ENCODE measurements at places on chromosomes 2 and 18. TPM values are rescaled to one million over a fixed set of nuclear protein-coding genes. Genes with fewer than 3 reads are reported as not detected.

REG1B gene
- total RNA-seq, result not detected

TUBB8B gene
- not detected for total RNA-seq

ASPRV1 gene
- total RNA-seq, result 1.1 TPM

GGCX gene
- 38.8 TPM for total RNA-seq

BIN1 gene
- 119 TPM for total RNA-seq

- DNase-seq, result no peak
Measured at GRCh38 chr18:50527636-50528307, 32.1 kb upstream of the MAPK4 start.

DNA sequence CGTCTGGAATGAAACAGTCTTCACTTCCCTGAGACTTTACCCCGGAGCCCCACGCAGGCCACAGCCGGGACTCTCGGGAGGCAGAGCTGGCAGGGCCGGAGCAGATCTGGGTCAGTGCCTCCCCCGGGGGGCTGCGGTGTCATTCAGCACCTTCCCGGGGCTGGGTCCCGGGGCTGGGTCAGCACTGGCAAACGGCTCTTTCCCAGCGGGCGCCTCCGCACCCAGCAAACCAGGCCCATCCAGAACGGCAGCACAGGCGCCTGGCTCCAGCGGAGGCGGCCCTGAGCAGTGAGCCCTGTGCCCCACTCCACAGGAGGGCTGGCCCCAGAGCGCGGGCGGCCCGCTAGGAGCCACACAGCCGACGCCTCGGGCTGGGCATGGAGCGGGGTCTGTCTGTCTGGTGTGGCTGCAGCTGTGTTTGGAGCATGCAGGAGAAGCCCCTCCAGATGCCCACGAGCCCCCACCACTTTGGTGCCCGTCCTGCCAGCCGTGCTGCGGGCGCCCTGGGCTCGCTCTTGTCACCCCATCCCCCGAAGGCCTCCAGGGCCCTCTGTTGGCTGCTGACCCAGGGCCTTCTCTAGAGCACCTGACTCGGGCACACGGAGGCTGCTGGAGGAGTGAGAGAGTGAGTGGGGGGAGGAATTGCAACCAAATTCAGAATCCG lies 132.1 kb upstream of the CTDP1 start:
- no peak for DNase-seq

DNA sequence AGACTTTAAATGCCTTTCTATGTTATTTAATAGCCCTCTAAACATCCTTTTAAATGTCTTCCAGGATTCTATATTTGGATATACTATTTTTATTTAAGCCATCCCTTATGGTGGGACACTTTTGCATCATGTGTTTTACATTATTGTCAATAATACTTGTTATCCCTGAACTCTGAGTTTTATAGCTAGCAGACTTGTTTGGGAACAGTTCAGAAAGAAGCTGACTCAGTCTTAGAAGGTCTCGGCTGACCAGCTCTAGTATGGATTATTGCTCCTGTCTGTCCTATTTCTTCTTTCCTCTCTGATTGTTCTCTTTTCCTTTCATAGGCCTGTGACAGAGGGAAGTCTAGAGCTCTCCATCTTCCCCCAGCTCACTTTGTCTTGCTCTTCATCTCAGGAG lies 77.3 kb upstream of the CXCR4 start:
- DNase-seq, result no peak

DNA sequence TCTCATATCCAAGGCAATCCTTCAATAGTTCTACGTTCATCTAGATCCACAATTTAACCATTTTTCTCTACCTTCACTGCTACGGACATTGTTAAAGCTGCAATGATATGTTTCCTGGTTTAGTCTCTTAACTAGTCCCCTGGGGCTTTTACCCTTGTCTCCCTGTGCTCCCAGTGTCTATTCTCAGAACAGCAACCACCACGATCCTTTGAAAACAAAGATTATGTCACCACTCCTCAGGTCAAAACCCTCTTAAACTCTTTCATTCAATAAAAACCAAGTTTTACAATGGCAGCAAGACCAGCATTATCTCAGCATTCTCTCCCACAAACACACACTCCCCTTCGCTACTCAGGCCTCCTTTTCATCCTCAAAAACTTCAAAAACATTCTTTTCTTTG lies 298.2 kb upstream of the CHST9 start:
- no peak for DNase-seq

DNA sequence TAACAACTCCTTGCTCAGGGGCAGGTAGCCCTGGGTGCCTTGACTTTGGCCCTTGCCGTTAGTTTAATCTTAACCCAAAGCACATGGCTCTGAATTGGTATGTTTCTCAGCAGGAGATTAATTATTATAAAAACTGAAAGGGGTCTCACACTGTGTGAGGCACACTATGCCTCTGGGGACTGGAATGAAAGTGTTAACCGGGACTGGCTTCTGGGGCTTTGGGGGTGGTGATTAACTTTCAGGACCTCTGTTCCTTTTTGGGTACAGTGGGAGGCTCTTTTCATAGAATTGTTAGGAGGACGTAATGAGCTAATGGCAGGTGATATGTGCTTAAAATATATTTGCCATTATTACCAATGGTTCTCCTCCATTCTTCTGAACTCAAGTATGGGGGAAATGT lies 5.1 kb downstream of the MERTK start:
- DNase-seq, result no peak

- DNase-seq, result no peak
Measured at GRCh38 chr18:75607701-75608100, 180.2 kb upstream of the SMIM21 start.

DNA sequence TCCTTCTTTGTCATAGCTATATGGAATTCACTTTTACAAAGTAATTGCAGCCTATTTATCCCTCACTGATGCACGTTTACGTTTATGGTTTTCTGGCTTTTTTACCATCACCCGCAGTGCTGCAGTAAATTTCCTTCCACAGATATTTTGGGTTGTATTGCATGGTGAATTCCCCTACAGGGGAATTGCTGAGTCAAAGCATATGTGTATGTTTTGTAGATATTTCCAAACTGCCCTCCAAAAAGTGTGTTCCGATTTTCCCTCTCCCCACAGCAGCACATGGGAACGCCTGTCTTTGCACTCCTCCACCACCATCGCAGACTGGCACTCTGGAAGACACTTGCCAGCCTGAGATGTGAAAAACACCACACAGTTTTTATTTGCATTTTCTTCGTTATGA lies 80.6 kb upstream of the UXS1 start:
- no peak for DNase-seq

GRCh38 chr2:196489371-196489770 lies 150.1 kb upstream of the CCDC150 start:
- DNase-seq, result no peak

- DNase-seq, result peak; percentile 49
Measured at GRCh38 chr2:96117701-96118588, 1.6 kb upstream of the ADRA2B start.

DNA sequence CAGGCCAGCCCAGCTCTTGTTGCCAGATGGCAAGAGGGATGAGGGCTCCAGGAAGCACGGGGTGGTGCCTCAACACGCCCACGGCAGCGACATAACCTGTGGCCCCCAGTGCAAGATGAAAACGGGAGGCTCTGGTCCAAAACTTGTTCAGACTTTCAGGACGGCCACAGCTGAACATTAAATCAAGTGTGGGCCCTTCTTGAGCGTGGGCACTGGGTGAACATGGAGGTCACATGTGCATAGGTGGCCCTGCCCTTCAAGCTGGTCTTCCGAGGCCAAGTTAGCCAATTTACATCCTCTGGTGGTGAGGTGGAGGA lies 77.5 kb downstream of the NDUFA10 start:
- DNase-seq, result no peak
